Cortex of kidney (tissue), 1 donor: ENCODE measurements at places on chromosomes 1 and 21.
A peak's percentile ranks its signal among the peaks of the same experiment; 100 is the strongest.

GRCh38 chr1:46585312-46585938 is 18.6 kb downstream of the MKNK1 start:
- DNase-seq = no peak

DNA sequence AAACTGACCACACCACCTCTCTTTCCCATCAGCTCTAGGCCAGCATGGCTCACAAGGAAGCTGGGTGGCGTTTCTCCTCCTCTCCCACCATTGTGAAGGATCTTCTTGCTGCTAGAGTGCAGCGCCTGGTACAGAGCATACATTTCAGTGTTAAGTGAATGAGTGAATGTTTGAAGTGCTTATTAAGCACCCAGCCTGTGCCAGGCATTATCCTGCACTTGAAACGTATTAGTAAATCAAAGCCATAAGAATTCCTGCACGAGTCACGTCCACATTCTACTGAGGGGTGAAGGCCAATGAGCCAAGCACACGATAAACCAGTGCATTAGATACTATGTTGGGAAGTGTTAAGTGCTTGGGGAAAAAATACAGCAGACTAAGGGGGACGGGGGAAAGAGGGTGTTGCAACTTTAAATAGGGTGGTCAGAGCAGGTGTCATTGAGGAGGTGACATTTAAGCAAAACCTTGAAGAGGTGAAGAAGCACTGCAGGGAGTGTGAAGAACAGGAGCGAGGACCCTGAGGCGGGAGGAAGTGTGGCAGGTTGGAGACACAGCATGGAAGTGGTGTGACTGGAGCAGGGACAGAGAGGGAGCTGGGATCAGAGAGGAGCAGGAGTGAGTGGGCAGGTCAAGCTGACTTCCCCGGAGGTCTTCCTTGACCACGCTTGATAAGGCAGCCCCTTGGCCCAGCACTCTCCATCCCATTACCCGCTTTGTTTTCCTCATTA is 48.5 kb upstream of the LRRN2 start:
- no peak for DNase-seq

DNA sequence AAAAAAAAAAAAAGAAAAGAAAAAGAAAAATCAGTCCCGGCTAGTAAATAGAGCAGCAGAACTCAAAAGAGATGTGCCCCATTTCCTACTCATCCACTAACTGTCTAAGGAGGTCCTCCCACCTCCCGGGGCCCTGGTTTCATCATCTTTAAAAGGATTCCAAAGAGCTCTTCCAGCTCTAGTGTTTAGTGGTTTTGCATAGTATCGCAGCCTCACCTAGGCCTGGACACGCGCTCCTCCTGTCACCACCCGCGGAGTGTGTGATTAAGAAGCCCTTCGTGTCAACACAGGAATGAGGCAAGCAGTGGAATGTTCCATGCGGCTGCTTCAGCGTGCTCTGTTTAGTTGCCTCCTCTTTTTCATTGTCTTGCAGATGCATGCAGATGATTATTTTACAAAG is 49.0 kb downstream of the LBR start:
- DNase-seq = no peak

DNA sequence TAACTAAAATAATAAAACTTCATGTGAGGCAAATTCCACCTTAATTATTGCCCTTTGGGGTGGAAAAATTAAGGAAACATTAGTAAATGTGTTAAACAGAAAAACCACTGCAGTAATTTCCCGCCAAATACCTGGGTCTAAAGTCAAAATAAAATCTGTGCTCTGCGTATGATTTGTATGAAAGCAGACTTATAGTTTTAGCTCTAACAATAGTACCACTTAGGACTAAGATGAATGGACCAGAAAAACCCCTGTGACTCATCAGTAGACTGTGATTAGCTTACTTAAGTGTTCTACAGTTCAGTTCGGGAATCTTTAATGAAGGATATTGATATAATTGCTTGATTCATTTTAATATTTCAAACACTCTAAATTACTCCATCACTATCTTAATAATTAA is 23.3 kb upstream of the C1orf105 start:
- no peak for DNase-seq

DNA sequence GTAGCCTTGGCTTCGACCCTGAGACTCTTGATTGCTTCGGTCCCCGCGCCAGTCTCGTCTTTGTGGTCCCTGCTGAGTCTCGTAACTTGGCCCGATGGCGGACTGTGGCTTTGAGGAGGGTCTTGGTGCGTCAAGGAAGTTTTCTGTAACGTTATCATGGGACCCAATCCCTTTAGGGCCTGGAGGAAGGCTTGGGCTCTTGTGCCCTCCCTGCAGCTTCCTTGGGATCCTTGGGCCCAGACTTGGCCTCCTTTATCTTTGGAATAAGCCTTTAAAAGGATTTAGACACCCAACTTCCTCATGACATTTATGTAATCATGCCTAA is 371 bp downstream of the ZMPSTE24 start:
- DNase-seq = no peak

DNA sequence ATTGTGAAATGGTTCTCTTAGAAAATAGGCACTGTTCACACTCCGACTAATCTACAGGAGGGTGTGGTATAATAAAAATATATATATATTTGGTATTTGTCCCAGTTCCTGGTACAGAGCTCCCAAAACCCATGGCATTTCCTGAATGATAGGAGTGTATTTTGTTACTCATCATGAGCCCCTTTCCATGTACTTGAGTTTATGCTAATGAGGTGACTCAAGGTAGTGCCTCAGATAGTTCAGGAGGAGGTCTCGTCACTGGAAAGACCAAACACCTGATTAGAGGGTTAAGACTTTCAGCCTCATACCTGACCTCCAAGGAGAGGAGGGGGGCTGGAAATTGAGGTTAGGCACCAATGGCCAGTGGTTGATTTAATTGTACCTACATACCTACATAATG is 57.9 kb downstream of the TTC3 start:
- DNase-seq = no peak

DNA sequence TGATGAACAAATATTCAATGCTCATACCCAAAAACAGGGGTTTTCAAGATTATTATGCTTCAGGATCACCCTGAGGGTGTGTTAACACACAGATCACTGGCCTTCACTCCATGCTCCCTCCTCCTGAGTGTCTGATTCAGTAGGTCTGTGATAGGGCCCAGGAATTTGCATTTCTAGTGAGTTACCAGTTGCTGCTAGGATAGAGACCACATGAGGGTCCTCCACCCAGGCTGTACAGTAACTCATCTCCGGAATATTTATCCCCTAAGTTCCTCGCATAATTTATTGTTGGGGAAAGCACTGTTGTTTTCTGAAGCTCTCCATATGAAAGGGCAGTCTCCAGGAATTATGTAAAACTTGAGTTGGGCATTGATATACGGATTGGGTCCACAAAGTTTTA is 1106.6 kb upstream of the B3GALT2 start:
- no peak for DNase-seq

DNA sequence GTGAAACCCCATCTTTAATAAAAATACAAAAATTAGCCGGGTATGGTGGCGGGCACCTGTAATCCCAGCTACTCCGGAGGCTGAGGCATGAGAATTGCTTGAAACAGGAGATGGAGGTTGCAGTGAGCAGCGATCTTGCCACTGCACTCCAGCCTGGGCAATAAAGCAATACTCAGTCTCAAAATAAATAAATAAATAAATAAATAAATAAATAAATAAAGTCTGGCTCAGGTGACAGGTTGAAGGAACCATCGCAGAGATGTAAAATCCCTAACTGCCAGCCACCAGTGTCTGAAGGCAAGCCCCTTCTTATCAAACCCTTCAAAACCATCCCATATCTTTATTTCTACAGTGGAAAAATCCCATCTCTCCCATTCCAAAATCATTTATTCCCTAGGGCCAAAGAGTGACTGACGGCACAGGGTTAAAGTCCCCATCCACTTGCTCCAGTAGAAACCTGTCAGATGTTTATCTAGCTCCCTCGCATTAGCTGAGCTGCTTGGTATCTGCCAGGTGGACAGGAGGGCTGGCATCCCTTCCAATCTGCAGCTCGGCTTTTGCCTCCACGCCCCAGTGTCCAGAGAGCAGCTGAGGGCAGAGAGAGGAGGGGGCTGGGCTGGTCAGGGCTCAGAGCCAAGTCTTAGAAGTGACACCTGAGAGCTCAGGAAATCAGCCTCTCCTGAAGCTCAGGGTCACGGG is 5.0 kb downstream of the CSRP1 start:
- DNase-seq = no peak

DNA sequence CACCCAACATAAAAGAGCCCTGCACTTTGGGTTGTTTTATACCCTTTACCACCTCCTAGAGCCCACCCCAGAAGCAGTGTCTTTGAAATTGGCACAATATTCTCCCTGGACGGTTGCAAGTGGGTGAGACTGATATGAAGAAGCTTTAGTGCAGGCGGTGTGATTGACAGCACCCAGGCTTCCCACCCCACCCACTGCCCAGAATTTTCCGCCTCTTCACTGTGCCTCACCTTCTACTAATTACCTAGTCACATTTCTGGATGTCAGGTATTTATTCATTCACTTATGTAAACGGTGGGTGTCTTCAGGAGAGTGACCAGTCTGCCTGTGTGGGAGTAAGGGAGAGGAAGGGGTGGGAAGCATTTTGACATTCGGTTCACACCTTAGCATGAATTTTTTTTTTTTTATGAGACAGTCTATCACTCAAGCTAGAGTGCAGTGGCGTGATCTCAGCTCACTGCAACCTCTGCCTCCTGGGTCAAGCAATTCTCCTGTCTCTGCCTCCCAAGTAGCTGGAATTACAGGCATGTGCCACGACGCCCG is 1.7 kb upstream of the FAM89A start:
- no peak for DNase-seq

- peak; percentile 34 for DNase-seq
These were observed 73.3 kb downstream of the MRPL37 start for GRCh38 chr1:54273092-54273794.

DNA sequence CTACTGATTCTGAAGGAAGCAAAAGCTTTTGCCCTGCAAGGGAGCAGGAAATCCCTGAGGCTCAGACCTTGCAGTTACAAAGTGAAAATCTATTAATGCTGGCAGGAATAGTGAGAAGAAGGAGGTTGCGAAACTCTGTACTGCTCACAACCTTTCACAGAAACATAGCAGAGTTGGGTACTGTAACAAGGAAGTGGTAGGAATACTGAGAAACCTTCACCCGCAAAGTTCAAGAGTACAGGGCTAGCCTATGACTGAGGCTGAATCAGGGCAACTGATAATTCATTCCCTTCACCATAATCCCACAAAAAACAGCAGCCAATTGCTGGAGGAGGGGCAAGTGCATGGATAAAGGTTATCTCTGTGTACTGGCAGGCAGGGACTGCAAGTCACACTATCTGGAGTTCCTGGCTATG is 23.9 kb upstream of the KCTD3 start:
- DNase-seq = no peak

DNA sequence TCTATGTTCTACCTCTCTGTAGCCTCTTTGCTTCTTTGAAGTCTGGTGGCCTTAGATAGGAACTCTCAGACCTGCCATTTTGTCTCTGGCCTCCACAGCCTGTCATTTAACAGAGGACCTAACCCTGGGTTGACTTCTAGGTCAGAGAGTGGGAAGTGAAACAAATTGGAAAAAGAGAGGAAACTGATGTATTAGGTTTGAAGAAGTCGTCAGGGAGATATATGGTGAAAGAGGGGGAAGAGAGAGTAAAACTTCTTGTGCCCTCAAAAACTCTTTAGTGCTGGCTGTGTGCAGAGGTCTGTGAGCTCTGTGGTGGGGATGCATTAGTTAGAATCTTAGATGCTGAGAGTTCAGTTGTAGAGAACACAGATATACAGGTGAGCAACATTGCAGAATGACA is 30.2 kb upstream of the CD1D start:
- no peak for DNase-seq

DNA sequence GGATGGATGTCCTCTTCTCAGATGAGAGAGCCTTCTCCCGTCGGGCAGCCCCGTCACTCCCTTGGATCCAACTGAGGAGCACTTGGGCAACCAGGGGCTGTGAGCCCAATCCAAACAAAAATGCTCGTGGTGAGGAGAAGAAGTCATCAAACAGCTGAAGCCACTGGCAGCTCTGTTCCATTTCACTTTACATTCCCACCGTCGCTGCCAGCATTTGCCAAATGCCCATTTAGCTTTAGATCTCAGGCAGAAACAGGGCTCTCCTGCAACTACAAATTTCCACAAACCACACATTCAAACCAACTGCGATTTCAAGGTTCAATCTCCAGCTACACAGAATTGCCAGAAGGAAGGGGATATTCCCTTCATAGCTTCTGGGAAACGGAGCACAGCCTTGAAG is 634.6 kb downstream of the SMYD3 start:
- no peak for DNase-seq

DNA sequence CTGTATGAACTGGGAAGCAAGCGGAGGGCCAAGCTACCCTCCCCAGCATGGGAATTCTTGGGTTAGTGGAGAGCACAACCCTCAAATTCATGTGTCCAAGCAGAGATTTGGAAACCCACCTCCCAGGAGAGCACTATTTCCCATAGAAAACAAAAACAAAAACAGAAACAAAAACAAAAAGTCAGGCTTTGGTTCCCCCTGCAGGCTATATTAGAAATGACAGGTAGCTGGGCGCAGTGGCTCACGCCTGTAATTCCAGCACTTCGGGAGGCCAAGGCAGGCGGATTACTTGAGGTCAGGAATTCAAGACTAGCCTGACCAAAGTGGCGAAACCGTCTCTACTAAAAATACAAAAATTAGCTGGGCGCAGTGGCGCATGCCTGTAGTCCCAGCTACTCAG is 10.8 kb downstream of the MINDY1 start:
- DNase-seq = no peak

- no peak for DNase-seq
These were observed 867.3 kb downstream of the TTLL7 start for GRCh38 chr1:83131692-83131955.

DNA sequence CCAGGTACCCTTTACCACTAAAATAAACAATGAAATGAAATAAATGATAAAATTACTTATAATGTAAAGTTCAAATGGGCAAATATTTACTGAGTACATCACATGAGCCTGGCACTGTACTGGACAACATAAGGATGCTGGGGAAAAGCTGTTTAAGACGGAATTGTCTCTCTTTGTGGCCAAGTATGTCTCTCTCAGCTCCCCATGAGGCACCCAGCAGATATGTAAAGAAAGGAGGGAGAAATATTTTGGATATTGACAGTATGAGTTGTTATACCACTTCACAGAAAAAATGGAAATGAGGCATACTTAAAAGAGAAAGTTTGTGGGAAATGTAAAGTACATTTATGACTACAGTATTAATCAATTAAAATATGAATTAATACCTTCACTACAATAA is 1.0 kb upstream of the TNFSF4 start:
- no peak for DNase-seq

DNA sequence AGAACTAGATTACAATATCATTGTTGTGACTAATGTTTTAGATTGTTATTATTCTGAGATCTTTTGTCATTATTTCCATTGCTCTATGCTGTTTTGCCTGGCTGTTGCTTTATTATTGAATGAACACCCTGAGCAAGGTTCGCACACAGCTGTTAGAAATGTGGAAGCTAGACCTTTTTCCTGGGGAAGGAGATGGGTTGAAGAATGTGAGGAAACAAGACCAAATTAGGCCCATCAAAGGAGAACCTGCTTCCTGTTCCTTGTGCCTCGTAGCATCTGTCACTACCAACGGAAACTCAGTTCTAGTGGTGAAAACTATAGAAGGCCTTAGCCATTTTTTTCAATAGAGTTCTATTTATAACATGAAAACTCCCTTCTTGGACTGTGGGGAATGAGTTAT is 68.7 kb downstream of the RGL1 start:
- DNase-seq = no peak
